ENCODE measurements at places on chromosomes 5 and 9.

DNA sequence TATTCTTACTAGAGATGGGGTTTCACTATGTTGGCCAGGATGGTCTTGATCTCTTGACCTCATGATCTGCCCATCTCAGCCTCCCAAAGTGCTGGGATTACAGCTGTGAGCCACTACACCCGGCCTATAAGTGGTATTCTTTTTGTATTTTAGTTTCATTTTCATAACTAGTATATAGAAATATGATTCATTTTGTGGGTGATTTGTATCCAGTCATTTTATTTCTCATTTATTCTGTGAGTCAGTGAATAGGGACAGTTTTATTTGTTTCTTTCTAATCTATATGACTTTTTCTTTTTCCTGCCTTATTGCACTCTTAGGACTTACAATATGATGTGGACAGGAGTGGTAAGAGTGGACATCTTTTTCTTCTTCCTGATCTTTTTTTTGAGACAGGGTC, 112.9 kb downstream of the AOPEP start:
- no peak for DNase-seq

GRCh38 chr9:89478821-89479668, 18.9 kb downstream of the SEMA4D start:
- no peak for DNase-seq

- no peak for DNase-seq
Measured at GRCh38 chr5:43543434-43543833, 13.4 kb downstream of the PAIP1 start.

GRCh38 chr5:132628814-132629213, 29.2 kb upstream of the IL13 start:
- no peak for DNase-seq

- no peak for DNase-seq
Measured at GRCh38 chr9:6904371-6904770, 146.6 kb downstream of the KDM4C start.

DNA sequence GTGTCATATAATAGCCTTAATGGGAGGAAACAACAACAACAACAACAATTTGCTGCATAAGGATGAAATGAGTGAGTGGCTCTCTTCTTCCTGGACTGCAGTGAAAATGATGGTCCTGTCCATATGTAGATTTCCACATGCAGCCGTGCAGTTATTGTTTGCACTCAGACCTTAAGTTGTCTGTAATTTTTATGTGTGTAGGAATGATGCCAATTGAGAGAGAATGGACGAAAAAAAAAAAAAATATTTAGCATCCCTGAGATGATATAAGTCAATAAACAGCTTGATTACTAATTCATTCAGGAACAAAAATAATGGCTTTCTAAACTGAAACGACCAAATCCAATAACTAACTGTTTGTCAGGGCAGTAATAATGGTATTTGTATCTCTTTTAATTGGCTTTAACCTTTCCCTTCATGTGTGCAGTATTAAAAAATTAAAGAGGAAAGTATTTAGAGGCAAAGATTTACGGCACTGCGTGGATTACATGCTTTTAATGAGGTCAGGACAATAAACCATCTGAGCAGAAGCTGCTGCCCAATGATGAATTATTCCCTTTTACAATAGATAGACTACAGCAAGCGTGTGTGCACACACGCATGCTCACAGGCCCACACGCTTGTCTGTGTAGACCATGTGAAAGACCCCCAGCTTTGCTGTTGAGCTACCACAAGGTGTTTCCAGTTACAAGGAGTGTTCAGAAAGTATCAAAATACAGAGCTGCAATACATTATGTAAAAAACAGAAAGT, 459.5 kb upstream of the WWC1 start:
- DNase-seq, result no peak

DNA sequence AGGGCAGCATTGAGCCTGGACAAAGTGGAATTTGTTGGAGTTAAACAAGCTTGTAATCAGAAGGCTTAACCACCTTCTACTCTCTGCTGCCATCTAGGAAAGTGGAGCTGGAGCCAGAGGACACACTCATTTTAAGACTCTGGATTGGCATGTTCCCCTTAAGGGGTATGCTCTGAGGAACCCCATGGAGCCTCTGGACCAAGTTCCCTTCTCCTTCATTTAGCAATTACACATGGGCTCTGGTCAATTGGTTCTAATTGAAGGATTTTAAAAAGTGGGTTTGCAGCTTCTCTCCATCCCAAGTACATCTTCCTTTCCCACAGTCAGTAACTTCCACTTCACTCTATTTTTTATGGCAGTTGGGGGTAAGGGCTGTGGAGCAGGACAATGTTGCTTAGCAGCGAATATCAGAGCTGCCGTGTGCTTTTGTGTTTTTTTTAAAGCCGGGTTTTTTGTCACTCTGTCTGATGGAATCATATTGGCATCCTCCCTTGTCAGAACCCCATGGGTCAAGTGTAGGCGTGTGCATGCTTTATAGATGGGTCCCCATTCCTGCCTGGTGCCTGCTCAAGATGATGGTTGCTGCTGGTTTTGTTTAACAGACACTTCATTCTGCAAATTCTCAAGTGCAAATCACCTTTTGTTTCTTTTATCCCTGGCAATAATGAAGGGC, 330.7 kb upstream of the ADAMTSL1 start:
- peak; percentile 25 for DNase-seq

GRCh38 chr9:75448281-75448680, 360.0 kb downstream of the OSTF1 start:
- no peak for DNase-seq

GRCh38 chr5:3430691-3431090, 164.9 kb upstream of the IRX1 start:
- no peak for DNase-seq

DNA sequence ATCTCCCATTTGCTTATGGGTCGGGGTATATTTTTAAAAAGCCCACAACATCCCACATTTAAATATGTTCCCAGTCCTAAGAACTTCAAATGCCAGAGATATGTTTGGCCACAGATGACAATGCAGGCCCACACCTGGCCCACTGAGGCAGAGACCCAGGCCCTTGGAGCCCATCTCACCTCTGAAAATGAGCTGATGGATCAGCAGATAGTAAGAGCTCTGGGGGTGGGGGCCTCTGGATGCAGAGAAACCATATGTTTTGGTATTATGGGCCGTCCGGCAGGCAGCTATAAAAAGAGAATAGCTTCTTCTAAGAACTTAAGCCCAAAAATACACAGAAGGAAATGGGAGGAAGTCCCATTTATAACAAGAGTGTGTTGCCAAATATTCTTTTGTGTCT, 256.0 kb downstream of the GRIA1 start:
- no peak for DNase-seq

GRCh38 chr5:1323803-1324173, 21.1 kb downstream of the CLPTM1L start:
- DNase-seq, result no peak
